ENCODE measurements at places on chromosomes 12 and 14.

- DNase-seq: no peak
Observed at GRCh38 chr12:503111-503761, 43.5 kb downstream of the B4GALNT3 start.

DNA sequence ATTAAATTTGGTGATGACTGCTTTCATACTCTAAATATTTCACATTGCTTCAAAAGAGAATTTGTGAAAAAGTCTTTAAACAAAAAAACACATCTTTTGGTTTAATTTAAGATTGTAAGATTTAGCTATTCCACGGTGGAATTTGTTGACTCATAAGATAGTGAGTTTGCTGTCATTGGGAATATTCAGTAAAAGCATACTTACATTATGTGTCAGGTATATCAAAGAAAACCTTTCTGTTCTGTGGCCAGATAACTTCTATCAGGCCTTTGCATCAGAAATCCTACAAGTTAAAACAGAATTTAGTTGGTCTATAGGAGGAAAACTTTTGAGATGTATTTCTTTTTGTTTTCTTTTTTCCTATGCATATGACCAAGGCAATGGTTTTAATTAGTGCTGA lies 148.8 kb upstream of the E2F7 start:
- no peak for DNase-seq

DNA sequence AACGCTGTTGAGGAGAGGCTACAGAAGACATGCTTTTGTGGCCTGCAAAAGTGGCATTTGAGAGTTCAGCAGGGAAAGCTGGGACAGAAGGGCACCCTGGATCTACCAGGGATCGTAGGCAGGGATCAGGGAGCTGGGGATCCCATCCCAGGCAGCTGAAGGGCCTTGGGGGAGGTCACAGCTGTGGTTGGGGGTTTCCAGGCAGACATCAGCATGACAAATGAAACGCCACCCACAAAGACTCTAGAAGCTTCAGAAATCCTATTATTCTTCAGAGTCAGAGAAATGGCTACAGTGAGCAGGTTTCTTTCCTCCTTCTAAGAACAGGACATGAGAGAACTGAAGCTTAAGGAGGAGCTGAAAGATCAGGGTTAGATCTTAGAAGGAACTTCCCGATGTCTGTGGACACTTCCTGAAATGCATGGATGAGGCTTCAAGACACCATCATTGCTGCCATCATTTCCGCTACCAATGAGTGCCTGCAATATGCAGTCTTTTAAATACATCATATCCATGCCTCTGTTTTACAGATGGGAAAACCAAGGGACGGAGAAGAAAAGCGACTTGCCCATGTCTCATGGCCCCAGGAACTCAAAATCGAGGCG lies 104.3 kb downstream of the RBM19 start:
- DNase-seq: no peak

DNA sequence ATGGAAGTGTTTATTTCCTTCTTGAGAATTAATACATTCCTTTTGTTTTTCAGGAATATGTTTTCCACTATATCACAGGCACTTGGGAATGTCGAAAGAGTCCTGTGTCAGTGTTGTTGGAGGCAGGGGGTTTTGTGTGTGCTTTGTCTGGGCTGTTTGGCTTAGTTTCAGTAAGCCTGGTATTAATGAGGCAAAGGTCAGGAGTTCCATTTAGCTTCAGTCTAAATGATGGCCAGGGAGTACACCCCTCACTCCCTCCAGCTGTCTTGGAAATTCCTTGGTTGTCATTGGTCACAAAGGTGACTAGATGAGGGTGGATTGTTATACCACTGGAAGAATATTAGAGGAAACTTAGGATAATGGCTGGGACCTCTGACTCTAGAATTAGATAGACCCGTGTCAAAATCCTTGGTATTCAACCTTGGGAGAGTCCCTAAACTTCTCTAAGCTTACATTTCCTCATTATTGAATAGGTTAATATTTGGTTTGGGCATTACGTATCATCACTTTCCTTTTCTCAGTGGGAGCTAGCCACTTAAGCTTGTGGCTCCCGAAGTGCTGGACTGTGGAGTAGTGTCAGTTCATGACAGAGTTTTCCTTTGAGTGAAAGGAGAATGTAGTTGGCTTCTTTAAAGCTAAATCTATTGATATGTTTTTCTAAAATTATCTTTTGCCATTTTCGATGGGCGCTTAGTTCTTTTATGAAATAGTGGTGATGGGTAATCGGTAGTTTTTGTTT lies 5.2 kb downstream of the FRS2 start:
- no peak for DNase-seq

- no peak for DNase-seq
Observed at GRCh38 chr14:73774241-73774570, 60.0 kb upstream of the PNMA1 start.

- no peak for DNase-seq
Observed at GRCh38 chr12:49061157-49061650, 610 bp upstream of the KMT2D start.

GRCh38 chr12:57781244-57781643 lies 1.3 kb upstream of the TSFM start:
- no peak for DNase-seq
